ENCODE measurements at places on chromosomes 5 and 9.

- DNase-seq, result no peak
Measured at GRCh38 chr5:86605881-86606280, 11.9 kb upstream of the COX7C start.

DNA sequence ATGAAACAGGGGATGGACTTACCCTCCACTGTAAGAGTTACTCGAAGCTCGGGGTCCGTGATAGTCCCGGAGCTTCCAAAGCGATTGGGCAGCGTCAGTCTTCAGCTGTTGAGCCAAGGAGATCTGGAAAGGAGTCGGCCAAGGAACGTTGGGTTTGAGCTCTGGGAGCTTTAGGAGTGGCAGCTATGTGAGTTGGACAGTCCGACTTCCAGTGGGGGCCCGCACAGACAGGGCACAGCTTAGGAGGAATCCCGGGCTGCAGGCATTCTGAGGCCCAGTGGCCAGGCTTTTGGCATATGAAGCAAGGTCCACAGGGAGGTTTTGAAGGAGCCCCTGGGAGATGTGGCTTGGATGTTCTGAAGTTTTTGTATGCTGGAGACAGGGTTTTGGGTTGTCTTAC is 72.7 kb downstream of the PHAX start:
- no peak for DNase-seq

- DNase-seq, result no peak
Measured at GRCh38 chr9:127874301-127875221, 2.9 kb downstream of the AK1 start.

GRCh38 chr9:83981126-83981871 is 694 bp downstream of the RMI1 start:
- DNase-seq, result no peak

DNA sequence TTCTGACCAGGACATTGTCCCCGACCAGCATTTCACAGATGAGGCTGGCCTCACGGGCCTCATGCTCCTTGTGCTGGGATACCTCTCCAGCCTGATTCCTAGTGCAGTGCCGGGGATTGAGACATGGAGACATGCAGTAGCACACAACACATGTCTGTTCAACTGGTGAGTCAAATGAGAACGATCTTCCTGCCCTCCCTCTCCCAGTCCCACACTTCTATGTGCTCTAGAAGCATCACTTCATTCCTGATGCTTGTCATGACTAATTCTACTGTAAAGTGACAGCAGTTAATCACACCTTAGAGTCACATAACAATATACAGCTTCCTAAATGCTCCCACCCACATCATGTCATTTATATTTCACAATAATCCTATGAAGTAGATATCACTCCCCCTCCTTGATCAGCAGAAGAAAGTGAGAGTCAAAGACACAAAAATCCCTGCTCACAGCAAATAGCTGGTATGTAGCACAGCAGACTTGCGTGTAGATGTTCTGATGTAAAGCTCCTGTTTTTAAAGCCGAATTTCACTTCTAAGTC is 101.8 kb downstream of the CCDC192 start:
- DNase-seq, result no peak

DNA sequence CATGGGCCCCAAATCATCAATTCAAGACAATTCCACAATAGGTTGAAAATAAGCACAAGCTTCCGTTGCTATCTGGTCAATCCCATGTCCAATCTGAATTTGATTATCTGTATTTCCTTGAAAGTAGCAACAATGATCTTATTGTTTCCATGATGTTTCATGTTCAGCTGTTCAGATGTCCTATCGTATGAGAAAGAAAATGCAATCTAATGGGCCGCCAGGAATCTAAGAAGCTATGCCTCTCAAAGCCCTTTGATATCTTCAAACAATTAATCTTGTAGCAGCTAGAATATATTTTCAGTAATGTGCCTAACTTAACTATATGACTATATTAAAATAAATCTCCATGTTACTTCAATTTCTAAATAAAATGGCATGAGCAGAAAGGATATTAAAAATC is 32.1 kb upstream of the ALDOB start:
- no peak for DNase-seq

GRCh38 chr9:108413809-108414208 is 442.0 kb downstream of the ACTL7B start:
- DNase-seq, result no peak

DNA sequence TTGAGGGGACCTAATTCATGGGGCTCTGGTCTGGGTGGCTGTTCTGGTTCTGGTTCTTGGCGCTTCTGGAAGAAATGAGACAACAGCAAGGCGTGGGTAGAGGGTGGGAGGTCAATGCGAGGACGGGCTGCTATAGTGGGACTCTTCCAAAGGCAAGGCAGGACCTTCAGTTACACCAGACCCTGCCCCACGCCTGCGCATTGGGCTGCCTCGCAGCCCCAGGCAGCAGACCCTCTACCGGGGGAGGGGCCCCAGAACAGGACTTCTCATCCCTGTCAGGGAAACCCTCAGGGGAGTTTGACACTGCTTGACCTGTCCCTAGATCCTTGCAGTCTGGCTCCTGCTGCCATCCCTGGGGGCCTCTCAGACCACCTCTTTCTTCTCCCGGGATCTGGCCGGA is 18.5 kb downstream of the CCDC69 start:
- DNase-seq, result no peak

- DNase-seq, result no peak
Measured at GRCh38 chr5:177431317-177432142, 5.1 kb downstream of the GRK6 start.

- no peak for DNase-seq
Measured at GRCh38 chr5:154840435-154841272, 9.7 kb downstream of the FAXDC2 start.

- no peak for DNase-seq
Measured at GRCh38 chr9:111095441-111095840, 57.2 kb upstream of the LPAR1 start.

- no peak for DNase-seq
Measured at GRCh38 chr5:156934450-156935211, 28.4 kb downstream of the TIMD4 start.

DNA sequence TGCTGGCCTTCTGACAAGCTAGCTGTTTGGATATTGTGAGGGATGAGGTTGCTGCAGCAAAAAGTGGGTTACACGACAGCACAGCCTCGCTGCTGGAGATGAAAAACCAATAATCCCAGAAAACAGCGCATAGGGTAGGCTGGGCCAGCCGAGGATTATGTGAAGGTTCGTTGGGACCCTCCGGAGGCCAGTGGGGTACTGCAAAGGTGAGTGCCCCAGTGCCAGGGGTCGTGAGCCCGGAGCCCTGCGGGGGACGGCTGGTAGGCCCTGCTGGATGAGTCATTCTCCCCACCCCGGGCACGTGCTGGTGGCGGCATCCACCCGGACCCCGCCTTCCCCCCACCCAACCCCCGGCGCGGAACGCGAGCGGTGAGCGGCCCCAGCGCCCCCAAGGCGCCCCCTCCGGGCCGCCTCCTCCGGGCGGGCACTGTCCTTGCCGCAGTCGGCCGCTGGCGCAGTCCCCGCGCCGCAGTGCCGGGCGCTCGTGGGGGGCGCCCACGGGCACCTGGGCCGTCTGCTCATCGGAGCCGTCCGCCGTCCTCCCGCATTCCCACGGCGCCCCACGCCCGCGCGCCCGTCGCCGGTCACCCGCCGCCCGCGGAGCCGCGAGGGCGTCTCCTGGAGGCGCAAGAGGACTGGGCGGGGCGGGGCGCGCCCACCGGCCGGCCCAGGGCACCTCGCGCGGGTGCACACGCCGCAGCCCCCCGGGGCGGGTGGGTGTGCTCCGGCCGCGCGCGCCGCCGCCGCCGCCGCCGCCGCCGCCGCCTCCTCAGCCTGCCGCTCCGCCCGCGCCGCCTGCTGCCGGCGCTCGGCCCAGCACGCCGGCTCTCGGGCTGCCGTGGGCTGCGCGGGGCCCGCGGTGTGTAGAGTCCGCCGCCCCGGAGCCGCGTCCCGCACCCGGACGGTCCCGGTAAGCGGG is at the start of gene PHF24:
TSS of gene PHF24 (plus strand) at position 794 of the 919 bp plus-strand sequence. CDS start 13,014 bp downstream, outside the sequence.
- no peak for DNase-seq

DNA sequence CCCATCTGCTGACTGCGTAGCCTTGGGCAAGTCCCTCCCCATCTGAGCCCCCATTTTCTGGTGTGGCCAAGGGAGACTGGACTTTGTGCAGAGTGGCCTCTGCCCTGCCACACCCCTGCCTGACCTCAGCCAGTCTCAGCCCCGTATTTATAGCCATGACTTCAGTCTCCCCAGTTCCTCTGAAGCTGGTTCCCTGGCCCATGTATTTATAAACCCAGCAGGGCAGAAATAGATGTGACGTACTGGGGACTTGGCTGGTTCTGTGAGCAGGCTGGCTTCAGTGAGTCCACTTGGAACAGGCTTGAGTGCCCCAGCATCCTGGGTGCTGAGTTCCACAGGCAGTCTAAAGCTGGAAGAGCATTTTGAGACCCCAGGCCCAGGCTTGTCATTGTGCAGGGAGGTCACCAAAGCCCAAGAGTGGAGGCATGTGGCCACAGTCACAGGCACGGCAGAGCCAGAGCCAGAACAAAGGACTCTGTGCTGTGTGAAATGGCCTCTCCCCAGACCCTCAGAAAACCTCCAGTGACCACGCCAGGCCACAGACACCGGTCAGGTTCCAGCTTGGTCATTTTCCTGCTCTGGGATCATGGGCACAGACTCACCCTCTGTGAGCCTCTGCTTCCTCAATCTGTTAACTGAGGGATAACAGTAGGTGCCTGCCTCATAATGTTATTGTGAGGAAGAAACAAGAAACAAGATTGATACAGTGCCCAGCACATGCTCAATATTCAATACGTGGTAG is 30.4 kb upstream of the SYNPO start:
- no peak for DNase-seq

DNA sequence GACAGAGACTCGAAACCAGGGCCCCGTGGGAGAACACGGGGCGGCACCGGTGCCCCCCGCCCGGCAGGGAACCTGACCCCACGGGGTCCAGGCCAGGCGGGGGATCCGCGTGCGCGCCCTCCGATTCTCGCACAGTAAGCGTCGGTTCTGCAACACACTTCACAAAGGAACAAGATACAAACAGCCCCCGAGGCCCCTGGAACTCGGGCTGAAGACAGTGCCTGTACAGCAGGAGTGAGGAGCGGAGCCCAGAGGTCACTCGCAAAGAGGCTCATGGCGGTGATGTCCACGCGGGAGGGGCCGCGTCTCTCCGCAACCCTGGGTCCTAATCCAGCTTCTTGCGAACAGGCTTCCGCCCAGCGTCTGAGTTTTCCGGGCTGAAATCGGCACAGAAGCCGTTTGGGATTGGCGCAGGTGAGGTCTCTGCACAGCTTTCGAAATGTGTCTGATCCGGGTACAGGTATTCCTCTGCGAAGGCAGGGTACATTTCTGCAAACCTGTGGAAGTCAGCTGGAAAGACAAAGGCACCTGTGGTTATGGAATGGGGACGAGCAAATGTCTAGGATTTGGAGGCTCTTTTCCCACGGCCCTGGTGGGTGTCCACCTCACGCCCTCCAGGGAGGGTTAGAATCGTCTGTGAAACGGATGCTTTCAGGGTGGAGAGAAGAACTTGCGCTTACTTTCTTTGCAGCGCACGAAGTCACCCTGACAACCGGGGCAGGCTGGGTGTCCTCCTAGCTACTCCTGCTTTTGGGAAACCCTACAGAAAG is 18.3 kb upstream of the SLC6A3 start:
- DNase-seq, result no peak

- no peak for DNase-seq
Measured at GRCh38 chr9:14670718-14671117, 22.5 kb downstream of the ZDHHC21 start.

DNA sequence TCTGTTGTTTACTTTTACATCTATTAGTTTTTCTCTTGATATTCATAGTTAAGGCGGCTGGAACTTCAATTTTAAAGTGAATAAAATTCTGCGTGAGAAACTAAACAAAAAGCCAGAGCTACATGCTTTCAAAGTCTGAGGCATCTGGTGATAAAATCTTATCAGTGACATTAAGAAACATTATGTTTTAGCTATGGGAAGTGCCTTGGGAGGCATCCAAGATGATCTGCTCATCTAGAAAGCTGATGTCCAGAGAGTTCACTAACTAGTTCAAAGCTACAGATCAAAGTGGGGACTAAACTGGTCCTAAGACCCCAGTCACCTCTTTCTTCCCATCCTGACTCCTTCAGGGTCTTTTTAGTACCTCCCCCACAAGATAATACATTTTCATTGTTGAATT is 37.2 kb downstream of the MRPS27 start:
- DNase-seq, result no peak

- DNase-seq, result no peak
Measured at GRCh38 chr9:124884376-124884775, 22.4 kb downstream of the ARPC5L start.

DNA sequence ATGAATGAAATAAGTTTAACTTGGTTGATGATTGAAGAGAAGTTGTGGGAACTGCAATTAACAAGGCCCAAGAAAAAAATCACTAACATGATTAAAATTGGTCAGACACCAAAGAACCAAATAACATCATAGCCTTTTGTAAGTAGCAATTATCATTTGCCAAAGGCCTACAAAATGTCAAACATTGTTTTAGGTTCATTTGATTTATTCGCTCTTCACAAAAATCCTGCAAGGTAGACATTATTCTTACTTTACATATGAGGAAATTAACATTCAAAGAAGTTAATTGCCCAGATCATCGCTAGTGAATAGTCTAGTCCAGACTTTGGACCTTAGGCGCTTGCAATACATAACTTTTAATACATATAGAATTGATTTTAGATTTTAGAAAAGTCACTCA is 2.6 kb downstream of the POLK start:
- no peak for DNase-seq

GRCh38 chr9:121886759-121887485 is 206.2 kb downstream of the TTLL11 start:
- no peak for DNase-seq

DNA sequence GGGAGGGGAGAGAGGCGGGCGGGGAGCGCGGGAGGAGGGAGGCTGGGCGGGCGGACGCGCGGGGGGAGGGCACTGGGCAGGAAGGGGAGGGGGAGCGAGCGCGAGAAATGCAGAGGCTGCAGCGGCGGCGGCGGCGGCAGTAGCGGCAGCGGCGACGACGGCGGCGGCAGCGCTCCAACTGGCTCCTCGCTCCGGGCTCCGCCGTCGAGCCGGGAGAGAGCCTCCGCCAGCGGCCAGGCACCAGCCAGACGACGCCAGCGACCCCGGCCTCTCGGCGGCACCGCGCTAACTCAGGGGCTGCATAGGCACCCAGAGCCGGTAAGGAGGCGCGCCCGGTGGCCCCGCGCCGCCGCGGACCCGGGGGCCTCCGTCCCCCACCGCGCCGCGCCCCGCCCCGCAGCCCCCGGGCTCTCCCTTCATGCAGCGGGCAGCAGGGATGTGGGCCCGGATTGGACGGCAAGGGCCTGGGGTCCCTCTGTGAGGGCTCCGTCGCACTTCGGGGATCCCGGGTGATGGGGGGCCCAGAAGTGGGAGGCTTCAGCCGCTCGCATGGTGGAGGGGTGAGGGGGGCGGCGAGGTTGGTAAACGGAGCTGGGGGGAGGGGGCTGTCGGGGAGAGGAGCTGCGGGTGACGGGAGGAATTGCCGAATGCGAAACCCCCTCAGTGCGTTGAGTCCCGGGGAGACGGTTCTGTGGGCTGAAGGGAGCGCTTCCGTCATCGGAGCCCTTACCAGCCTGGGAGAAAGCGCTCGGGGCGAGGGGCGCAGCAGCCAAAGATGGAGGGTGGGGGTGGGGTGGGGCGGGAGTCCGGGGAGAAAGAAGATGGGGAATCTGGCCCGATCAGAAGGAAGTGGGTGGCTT is at the start of gene BASP1:
TSS of gene BASP1 (plus strand) at position 139 of the 860 bp plus-strand sequence. CDS start 57,586 bp downstream, outside the sequence.
- no peak for DNase-seq

Measured in SHP77 treated with DMSO at 0.1 percent for 48 hours (cell line).